ENCODE measurements at places on chromosomes 16 and 17.

DNA sequence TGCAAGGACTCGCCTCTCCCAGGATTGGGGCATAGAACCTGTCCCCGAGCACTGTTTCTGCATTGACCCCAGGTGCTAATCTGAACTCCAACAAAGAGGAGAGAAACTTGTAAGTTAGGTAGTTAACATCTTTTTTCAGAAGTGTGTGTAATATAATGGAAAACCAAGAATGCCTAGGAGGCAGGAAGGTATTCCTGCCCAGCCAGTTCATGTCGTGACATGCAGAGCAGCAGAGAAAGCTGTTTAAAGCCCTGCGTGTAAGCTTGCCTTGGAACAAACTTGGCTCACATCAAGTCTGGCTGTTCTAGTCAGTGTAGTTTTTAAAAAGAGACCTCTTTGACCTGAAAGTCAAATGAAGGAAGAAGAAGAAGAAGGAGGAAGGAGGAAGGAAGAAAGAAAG is 2.1 kb upstream of the GNA13 start:
- no peak for DNase-seq

- no peak for DNase-seq
These were observed 70.4 kb downstream of the IL21R start for GRCh38 chr16:27472091-27473020.

DNA sequence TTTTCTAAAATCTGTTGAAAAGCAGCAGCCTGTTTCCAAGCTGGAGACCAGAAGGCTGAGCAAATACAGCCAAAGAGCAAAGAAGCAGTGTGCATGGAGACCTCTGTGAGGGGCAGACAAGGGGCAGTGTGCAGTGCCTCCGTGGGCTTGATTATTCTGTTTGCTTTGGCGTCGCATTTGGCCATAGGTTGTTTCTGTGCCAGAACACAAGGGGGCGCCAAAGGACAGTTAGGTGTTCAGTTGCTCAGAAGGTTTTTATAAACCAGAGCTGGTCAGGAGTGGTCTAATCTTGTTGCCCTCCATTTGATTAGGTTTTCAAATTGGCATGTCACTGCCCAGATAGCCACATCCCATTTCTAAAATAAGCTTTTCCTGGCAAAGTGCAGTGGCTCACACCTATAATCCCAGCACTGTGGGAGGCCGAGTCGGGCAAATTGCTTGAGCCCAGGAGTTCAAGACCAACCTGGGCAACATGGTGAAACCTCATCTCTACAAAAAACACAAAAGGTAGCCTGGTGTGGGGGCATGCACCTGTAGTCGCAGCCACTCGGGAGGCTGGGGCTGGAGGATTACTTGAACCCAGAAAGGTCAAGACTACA is 10.6 kb downstream of the MYH3 start:
- DNase-seq = peak; percentile 0

DNA sequence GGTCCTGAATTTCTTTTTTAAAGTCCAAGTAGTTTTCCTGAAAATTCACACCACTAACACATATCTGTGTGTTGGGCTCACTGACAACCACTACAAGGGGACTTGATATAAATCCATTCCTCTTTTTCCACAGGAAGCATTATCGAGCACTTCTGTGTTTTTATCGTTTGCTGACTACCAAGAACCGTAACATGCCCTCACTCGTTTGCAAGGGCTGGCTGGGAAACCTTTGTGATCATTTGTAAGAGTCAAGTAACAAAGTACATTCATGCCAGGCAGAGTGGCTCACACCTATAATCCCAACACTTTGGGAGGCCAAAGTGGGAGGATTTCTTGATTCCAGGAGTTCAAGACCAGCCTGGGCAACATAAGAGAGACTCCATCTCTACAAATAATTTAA is 62.1 kb downstream of the ZZEF1 start:
- no peak for DNase-seq

- no peak for DNase-seq
These were observed 58.7 kb downstream of the DYNLRB2 start for GRCh38 chr16:80599466-80599865.

DNA sequence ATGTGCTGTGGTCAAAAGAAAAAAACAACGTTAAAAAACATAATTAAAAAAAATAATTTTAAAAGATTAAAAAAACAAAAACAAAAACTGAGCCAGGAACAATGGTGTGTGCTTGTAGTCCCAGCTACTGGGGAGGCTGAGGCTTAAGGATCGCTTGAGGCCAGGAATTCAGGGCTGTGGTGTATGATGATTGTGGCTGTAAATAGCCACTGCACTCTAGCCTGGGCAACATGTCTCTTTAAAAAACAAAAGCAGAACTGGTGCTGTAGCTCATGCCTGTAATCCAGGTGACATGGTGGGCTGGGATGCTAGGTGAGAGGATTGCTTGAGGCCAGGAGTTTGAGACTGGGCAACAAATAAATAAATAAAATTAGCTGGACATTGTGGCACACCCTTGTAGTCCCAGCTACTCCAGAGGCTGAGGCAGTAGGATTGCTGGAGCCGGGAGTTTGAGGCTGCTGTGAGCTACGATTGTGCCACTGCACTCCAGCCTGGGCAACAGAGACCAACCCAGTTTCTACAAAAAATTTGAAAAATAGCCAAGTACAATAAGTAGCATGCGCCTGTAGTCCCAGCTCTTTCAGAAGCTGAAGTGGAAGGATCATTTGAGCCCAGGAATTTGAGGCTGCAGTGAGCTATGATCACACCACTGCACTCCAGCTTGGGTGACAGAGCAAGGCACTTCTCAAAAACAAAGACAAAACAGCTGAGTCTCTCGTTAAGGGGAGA is 43.6 kb downstream of the NFATC3 start:
- DNase-seq = no peak

DNA sequence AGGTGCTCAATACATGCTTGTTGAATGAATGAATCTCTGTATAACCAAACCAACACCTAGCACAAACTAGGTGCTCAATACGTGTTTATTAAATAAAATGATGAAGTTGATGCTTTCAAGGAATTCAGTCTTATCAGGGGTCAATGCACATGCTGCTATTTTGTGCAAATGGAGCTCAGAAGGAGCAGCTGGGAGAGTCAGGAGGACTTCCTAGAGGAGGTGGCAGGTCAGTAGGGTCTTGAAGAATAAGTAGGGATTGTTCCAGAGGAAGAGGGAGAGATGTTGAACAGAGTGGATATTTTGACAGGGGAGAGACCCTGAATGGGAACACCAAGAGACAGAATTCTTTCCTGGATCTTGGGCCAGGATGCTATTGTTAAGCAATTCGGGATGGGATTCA is 92.7 kb upstream of the LHX1 start:
- DNase-seq = no peak

GRCh38 chr17:36608794-36609497 is 7.6 kb downstream of the MRM1 start:
- DNase-seq = peak; percentile 31

GRCh38 chr16:85527042-85527766 is 85.9 kb upstream of the GSE1 start:
- DNase-seq = no peak

GRCh38 chr17:48241131-48241591 is 133.6 kb downstream of the SNX11 start:
- no peak for DNase-seq

GRCh38 chr16:759110-759910 is 1.2 kb upstream of the MSLN start:
- DNase-seq = no peak

DNA sequence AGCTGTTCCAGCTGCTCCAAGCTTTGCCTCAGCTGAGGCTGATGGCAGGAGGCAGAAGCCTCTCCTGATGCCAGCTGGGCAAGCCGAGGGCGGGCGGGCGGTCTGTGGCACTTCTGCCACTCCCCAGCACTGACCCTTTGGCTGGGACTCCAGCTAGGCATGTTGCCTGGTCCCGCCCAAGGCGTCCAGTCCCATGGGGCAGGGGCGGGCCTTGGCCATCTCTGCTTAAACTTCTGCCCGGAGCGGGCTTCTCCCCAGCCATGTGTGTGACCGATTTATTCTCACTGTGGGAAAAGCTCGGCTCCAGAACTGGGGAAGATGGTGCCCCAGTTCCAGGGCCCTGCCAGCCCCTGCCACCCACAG is 349.1 kb downstream of the SEC14L1 start:
- no peak for DNase-seq

GRCh38 chr16:12314653-12315185 is 338.2 kb downstream of the SNX29 start:
- no peak for DNase-seq

DNA sequence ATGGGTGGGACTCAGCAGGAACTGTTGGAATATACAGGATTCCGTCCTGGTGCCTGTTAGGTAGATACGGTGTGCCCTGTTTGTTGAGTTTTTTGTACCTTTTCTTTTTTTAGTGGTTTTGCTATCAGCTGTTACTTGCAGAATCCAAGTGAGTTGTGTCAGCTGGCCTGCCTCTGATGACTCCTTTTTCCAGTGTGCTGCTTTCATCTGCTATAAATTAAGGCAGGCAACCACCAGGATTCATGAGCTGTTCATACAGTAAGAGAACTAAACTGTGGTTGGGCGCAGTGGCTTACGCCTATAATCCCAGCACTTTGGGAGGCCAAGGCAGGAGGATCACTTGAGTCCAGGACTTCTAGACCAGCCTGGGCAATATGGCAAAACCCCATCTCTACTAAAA is 79.9 kb downstream of the WNT3 start:
- DNase-seq = no peak

- DNase-seq = no peak
These were observed 21.6 kb upstream of the CPSF4L start for GRCh38 chr17:73283250-73283649.

- no peak for DNase-seq
These were observed 214.6 kb downstream of the CCDC182 start for GRCh38 chr17:57530508-57530907.

- no peak for DNase-seq
These were observed 73.4 kb upstream of the ZNF469 start for GRCh38 chr16:88309174-88309907.

GRCh38 chr17:43772877-43773648 is 5.7 kb downstream of the DUSP3 start:
- DNase-seq = no peak

DNA sequence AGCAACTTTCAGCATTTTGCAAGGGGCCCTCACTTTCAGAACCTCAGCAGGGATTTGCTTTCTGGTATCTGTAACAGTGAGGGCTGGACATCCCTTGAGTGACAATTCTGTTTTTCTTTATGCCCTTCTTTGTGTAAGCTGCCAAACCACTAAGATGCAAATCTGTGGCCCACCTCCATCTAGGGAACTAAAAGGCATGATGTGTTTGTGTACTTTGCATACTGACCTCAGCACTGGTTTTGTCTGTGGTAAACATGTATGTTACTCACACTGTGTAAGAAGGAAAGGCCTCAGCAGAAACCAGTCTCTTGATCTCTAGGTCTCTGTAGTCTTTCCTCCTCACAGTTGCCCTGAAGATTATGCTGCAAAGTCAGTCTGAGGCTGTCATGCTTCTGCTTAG is 396.6 kb upstream of the DYNLRB2 start:
- no peak for DNase-seq

GRCh38 chr17:65185668-65186382 is 48.7 kb downstream of the RGS9 start:
- no peak for DNase-seq
